Mesothelial cell of epicardium (in vitro differentiated cells): ENCODE measurements at places on chromosomes 13 and 19.
A peak's percentile ranks its signal among the peaks of the same experiment; 100 is the strongest.

GRCh38 chr13:99366075-99366987, 59.1 kb upstream of the GPR183 start:
- DNase-seq, result no peak

DNA sequence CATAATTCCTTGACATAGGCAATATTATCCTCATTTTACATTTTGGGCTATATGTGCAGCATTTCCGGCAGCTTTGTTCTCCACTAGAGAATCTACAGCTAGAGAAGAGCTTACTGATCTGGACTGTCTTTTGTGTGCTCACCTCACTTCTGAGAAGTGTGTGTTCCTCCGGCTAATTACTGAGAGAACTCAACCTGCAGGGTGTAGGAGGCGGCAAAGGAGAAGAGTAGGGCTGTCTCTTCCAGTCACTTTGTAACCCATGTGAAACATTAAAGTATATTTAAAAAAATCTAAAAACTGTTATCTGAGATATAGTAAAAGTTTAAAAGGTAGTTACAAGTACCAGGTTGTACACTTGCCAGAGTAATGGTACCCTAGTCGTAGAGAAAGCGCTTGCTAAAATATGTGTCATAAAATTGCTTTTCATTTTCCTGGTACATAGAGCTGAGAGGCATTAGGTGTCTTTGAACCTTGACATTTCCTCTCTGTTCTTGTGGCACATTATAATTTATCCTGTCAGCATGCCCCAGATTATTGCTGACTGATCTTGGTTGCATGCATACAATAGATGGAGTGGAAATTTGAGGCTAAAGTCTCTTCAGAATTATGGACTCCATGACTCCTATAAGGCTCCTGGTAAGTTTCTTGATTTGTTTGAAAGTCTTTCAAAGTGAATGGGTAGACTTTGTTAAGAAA, 381.9 kb downstream of the LMO7 start:
- DNase-seq, result no peak

- no peak for DNase-seq
Observed at GRCh38 chr13:49711218-49711863, 20.1 kb upstream of the EBPL start.

DNA sequence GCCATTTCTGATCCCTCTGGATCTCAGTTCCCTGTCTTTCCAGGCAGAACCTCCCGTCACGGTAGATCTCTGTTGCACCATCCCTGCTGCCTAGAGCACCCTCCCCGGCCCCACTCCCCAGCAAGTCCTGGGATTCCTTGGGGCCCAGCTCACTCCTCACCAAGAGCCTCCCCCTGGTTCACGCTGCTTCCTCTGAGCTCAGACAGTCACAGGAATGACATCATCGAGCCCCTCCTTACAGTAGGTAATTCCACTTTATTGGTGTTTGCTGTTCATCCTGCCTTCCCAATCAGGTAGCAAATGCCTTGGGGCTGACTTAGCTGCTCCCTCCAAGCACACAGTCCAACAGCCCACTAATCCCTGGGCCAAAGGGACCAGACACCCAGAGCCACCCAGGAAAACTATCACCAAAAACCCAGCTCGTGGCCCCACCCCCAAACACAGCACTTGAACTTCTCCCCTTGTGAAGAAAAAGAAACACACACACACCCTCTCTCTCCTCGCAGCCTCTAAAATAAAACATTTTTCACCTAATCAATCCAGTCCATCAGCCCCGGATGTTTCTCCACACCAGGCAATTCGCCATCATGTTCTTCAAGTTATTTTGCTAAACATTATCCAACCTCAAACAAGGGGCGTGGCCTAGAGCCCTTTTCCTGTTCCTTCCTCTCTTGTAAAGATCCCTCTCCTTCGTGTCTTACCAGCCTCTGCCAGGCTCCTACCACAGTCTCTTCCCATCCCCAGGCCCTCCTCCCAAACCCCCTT, 2.5 kb downstream of the NAPA start:
- DNase-seq, result no peak

- peak; percentile 74 for DNase-seq
Observed at GRCh38 chr19:58544591-58545285, 874 bp downstream of the TRIM28 start.

- no peak for DNase-seq
Observed at GRCh38 chr13:51938454-51938853, 72.8 kb downstream of the ATP7B start.

DNA sequence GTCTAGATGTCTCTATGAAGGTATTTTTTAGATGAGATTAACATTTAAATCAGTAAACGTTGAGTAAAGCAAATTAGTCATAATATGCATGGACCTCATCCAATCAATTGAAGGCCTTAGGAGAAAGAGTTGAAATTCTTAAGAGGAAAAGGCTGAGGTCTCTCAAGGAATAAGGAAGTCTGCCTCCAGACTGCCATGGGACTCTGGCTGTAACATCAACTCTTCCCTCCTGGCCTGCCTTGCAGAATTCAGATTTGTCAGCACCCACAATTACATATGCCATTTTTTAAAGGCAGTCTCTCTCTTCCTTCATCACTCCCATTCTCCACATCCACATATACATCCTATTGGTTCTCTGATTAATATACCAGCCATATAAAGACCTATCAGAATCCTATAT, 28.8 kb upstream of the INTS6 start:
- no peak for DNase-seq

GRCh38 chr13:40496035-40496810, 170.2 kb downstream of the FOXO1 start:
- no peak for DNase-seq

- no peak for DNase-seq
Observed at GRCh38 chr19:48741129-48741999, 954 bp upstream of the RASIP1 start.

DNA sequence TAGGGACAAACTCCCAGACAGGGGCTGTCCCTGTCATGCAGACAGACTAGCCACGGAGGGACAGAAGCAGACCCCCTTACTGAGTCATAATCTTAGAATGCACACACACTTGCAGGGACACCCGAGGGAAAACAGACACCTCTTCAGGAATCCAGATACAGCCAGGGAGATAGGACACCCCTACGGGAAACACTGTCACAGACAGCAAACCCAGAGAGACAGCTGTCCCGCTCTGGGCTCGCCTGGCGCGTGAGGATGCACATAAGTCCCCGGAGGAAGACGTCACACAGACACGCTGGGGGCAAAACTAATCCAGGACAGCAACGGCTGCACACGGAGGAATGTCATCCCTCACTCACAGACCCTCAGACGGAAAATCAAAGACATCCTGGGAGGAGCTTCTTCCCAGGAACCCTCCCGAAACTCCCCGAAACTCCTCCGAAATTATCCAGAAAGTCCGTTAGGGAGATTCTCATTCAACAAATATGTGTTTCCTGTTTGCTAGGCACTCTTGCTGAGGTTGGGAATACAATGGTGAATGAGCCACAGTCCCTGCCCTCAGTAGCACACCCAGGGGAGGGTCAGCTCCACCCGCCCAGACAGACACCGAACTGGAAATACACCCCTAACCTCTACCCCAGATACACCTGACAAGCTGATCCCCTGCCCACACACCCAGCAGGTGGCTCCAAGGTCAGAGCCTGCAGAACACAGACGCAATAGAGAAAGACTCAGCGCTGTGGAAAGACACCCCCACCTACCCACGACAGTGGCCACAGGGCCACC, 15.2 kb upstream of the TOMM40 start:
- DNase-seq, result no peak

DNA sequence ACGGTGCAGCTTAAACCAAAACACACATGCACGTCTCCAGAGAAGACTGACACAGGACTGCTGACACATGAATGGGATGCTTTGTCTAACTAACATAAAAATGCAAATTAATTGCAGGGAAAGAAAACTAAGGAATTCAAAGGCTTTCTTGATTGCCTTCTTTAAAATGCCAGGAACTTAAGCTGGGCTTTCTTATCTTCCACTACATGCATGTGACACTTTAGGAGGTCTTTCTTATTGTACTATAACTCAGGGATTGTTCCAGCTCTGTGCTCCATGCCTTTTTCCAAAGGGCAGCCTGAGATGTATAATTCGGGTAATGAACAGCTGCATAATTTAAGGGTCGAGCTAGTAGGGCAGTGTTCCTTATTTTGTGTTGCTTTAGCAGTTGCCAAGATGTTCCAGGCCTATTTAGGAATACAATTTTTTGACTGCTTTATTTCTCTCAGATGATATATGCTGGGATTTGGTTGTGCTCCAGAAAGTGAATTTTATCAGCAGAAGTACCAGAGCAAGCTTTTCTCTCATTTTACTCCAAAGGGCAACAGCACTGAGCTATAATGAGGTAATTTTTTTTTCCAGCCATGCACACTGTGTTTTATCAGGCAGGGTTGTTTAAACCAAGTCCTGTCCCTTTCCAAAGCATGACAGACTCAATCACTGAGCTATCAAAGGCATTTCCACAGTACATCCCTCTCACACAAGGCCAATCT, 885.2 kb downstream of the PCDH9 start:
- no peak for DNase-seq

DNA sequence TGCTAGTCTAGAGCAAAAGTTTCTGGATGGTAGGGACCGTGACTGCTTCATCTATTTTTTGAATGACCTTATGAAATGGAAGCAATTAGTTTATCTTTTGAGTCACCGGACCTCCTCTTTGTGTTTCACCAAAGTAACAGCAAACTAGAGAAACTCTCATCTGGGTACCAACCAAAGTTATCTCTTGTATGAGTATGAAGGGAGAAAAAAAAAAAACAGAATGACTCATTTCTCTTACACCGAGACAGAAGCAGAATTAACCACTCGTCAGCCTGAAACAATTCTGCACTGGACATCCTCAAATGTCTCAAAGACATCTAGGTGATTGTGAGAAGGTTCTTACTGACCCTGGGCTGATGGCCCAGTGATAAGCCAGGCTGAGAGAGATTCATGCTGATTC, 18.3 kb downstream of the ZNF100 start:
- no peak for DNase-seq

GRCh38 chr19:19372656-19373416, 32.6 kb upstream of the GATAD2A start:
- no peak for DNase-seq

- DNase-seq, result no peak
Observed at GRCh38 chr19:10120538-10121189, 965 bp upstream of the EIF3G start.

DNA sequence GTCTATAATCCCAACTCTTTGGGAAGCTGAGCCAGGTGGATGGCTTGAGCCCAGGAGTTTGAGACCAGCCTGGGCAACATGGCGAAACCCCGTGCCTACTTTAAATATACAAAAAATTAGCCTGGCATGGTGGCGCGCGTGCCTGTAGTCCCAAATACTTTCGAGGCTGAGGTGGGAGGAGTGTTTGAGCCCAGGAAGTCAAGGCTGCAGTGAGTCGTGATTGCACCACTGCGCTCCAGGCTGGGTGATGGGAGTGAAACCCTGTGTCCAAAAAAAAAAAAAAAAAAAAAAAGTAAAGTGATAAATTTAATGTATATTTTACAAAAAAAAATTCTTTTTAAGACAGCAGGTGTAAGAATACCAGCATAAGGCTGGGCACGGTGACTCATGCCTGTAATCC, 17.6 kb downstream of the TMEM38A start:
- no peak for DNase-seq

DNA sequence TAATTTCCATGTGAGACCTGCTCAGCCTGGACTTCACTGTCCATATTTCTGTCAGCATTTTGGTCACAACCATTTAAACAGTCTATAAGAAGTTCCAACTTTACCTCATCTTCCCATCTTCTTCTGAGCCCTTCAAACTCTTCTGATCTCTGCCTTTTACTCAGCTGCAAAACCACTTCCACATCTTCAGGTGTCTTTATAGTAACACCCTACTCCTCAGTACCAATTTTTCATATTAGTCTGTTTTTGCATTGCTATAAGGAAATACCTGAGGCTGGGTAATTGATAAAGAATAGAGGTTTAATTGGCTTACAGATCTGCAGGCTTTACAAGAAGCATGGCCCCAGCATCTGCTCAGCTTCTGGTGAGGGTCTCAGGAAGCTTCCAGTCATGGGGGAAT, 1648.9 kb upstream of the SLC10A2 start:
- DNase-seq, result no peak

- no peak for DNase-seq
Observed at GRCh38 chr19:40134866-40135265, 44.1 kb upstream of the ZNF780A start.

DNA sequence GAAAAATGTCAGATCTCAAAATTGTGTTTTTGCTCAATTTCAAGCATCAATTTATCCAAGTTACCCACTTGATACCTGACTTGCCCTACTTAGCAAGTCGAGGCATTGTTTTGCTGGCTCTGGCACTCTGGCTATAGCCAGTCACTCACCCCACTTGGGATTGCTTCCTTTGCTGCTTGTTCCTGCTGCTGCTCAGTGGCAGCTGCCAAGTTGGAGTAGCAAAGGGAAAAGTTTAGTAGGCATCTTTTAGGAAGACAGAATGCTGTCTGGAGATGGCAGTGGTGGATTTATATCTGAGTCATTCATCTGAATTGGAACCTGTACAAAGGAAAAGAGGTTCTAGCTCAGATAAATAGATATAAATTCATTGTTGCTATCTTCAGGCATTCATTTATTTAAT, 41.2 kb downstream of the PCCA start:
- DNase-seq, result no peak

DNA sequence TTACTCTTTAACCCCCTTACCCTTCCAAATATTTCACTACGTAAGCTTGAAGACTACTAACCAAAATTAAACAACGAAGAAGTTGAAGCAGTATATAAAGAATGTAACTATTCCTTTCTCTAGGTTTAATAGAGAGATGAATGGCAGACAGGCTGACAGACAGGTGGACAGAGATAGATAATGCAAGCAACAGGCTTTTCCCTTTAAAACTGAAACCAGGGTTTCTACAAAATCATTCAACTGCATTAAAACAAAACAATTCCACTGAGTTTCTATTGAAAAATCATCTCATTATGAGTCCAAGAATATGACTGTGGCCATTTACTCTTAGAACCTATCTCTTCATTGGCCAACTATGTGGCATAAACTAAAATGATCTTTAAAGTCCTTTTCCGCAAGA, 15.2 kb downstream of the LNX2 start:
- no peak for DNase-seq

DNA sequence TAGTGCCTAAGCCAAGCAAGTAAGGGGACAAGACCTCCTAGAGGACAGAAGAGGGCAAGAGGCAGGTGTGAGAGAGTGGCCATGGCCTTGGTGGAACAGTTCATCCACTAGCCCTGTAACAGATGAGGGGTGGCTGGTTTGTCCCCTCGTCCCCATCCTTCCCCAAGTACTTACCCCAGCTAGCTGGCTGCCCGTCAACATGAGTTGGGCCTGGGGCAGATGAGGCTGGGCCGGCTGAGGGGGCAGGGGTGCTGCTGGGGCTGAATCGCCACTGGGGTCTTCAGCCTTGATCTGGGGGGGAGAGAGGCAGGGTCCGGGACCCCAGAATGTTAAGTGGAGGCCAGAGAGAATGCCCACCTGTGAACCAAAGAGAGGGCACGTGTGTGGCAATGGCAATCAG, 15.2 kb downstream of the POU2F2 start:
- DNase-seq, result no peak

- no peak for DNase-seq
Observed at GRCh38 chr19:37905946-37906868, at the start of gene WDR87. TSS of gene WDR87 (minus strand) at chr19:37906594. CDS start at chr19:37898239, 8,355 bp downstream.
